LHCN-M2 (cell line): ENCODE measurements at places on chromosomes 1 and 21. TPM values are rescaled to one million over a fixed set of nuclear protein-coding genes. Genes with fewer than 3 reads are reported as not detected.

The RGS1 gene
- 0.11 and 0.19 TPM in 2 replicates for total RNA-seq

GRCh38 chr21:45354970-45355369 is 50.0 kb upstream of the COL18A1 start:
- DNase-seq, result no peak

DNA sequence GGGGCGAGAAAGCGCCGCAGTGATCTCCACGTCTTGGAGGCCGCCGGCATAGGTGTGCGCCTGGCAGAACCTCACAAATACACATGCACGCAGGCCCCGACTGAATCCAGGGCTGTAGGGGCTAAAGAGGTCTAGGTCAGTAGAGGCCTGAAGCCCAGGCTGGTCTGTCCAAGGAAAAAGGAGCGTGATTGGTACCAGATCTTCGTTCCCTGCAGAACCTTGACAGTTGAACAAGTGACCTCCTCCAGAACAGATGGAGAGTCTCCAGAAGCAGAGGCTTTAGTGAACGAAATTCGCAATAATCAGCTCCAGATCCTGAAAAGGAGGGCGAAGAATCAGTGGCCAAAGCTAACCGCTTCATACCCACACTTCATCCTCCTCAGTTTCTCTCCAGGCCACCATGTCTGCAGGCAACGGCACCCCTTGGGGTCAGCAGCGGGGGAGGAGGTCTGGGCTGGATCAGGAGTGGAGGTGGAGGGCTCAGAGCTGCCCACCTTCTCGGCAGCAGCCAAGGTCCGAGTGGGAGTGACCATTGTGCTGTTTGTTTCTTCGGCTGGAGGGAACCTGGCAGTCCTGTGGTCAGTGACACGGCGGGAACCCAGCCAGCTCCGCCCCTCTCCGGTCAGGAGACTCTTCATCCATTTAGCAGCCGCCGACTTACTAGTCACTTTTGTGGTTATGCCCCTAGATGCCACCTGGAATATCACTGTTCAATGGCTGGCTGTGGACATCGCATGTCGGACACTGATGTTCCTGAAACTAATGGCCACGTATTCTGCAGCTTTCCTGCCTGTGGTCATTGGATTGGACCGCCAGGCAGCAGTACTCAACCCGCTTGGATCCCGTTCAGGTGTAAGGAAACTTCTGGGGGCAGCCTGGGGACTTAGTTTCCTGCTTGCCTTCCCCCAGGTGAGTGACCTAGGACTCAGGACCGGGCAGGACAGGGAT is 749 bp upstream of the PEX11B start:
- peak; percentile 62 for DNase-seq

- DNase-seq, result peak; percentile 98
Measured at GRCh38 chr1:244353551-244354091, 98.1 kb downstream of the ADSS2 start.

GRCh38 chr1:202926581-202927491 is at the start of gene KLHL12:
TSS of gene KLHL12 (minus strand) at chr1:202927234. CDS start at chr1:202925162, 2,072 bp downstream.
- DNase-seq, result peak; percentile 97
